ENCODE measurements at places on chromosomes 13 and 19.

- no peak for DNase-seq
These were observed at the start of gene CLDND2 for GRCh38 chr19:51368366-51369282. Gene CLDND2, minus strand, starts transcription at chr19:51369003. Its CDS starts 426 bp downstream, at chr19:51368577.

- no peak for DNase-seq
These were observed 884.2 kb downstream of the DIAPH3 start for GRCh38 chr13:59279576-59279975.

GRCh38 chr19:18098891-18099622, 1.5 kb downstream of the MAST3 start:
- DNase-seq: no peak

- DNase-seq: peak; percentile 65
These were observed at the start of gene KLF2 for GRCh38 chr19:16324384-16325160. Gene KLF2, plus strand, starts transcription at chr19:16324826. Its CDS starts 98 bp downstream, at chr19:16324924.

DNA sequence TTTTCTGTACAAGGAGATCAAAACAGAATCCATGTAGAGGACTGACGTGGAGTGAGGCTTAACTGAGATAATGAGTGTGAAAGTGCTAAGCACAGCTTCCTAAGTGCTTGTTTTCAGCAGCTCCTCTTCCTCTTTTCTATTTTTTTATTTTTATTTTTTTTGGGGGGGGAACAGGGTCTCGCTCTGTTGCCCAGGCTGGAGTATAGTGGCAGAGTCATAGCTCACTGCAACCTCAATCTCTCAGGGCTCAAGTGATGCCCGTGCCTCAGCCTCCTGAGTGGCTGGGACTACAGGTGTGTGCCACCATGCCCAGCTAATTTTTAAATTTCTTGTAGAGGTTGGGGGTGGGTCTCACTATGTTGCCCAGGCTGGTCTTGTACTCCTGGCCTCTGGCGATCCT, 5.6 kb upstream of the FOSB start:
- no peak for DNase-seq

- no peak for DNase-seq
These were observed 113.9 kb downstream of the KCNRG start for GRCh38 chr13:50129081-50129705.

- no peak for DNase-seq
These were observed 58.6 kb upstream of the POSTN start for GRCh38 chr13:37657134-37657533.

GRCh38 chr13:48858122-48858902, 117.4 kb upstream of the FNDC3A start:
- no peak for DNase-seq

Measured in activated CD4-positive, alpha-beta T cell treated with anti-CD3 and anti-CD28 coated beads for 24 hours (primary cell).